ENCODE measurements at places on chromosomes 2 and 18. TPM values are rescaled to one million over a fixed set of nuclear protein-coding genes. Genes with fewer than 3 reads are reported as not detected.

The GKN1 gene
- polyA plus RNA-seq, result not detected

The IL37 gene
- polyA plus RNA-seq, result 0.18 TPM

DNA sequence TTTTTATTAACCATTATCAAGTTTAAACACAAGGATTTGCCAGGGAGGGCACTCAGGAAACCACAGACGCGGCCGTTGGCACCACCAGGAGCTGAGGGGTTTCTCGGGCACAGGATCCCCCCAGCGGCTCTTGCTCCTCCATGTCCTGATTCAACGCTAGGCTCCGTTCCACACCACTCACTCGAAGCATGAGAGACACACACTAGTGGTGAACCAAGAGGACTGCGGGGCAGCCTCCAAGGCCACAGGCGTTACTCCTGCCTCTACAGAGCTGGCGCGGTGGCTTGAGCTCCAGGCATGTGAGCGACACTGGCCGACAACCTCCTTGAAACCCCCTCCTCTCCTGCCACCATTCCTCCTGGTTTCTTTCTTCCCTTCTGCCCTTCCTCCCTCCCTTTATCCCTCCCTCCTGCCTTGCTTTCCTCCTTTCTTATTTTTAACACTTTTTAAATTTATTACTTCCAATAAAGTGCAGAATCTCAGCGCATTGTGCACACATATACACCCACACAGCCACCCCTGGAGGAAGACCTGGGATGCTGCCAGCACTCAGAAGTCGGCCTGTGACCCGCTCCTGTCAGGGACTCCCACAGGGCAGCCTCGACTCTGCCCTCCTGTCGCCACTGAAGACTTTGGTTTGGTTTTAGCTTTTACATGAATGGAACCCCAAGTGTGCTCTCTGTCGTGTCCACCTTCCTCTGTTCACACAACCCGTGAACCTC, 21.7 kb downstream of the COX7A2L start:
- no peak for DNase-seq

GRCh38 chr18:32010124-32010721, 8.4 kb upstream of the RNF125 start:
- DNase-seq, result peak; percentile 5

DNA sequence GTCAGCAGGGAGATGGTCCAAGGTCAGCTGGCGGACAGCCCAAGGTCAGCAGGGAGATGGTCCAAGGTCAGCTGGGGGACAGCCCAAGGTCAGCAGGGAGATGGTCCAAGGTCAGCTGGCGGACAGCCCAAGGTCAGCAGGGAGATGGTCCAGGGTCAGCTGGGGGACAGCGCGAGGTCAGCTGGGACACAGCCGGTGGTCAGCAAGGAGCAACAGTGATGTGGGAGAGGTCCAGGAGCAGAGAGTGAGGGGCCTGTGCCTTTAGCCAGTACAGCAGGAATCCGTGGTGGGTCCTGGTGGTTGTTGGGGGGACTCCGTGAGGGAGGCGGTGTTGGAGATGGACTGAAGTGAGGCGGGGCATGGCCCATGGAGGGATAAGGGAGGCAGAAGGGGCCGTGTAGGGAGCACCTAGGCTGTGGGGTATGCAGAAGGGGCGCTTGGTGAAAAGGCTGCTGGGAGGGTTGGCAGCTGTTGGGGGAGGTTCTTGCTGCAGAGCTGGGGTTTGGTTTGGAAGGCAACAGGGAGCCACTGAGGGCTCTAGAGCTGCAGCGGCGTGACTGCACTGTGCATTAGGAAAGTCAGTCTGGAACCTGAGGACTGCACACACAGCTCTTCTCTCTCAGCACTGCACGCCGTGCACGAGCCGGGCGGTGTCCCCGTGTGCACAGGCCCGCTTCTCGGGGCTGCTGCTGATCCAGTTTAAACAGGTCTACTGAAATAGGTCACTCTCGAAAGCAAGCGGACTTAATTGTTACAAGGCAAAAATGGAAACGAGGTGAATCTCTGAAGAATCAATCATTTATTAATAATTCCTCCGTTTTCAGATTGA, 76.2 kb upstream of the HDAC4 start:
- no peak for DNase-seq

- peak; percentile 63 for DNase-seq
These were observed 847 bp downstream of the HOXD8 start for GRCh38 chr2:176130147-176130956.

DNA sequence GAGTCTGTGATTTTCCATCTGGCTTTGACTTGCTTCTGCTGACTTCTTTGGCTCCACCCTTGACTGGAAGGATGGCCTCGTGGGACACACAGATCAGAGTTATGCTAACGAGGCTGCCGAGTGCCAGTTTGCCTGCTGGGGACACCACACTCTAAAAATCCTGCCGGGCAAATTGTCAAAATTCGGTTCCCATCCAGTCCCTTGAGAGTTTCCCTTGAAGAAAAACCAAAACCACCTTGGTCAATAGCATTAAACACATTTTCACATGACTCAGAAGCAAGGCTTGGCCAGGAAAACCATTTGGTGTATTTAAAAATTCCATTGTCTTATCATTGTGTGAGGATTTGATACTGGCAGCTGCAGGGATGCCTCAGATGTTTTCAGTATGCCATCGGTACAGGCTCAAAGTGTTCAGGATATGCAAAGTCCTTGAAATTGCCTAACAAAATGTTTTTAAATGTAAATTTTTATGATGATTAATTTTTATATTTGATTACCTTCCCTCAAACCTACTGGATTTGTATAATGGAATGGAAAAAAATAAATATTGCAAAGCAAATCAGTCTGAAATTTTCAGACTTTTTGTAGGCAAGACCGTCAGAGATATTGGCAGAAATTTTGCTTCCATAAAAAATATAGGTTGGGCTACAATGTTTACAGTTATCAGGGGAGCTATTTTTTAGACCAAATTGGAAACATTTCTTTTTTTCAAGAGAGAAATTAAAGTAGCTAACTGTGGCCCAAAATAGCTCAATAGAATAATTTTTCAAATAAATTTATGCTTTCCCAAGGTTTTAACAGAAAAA, 41.6 kb downstream of the KCNE4 start:
- DNase-seq, result no peak

Data from H1 (cell line).